Naive thymus-derived CD8-positive, alpha-beta T cell (primary cell): ENCODE measurements at places on chromosomes 1 and 21. TPM values are rescaled to one million over a fixed set of nuclear protein-coding genes. Genes with fewer than 3 reads are reported as not detected.

The PLPPR5 gene
- total RNA-seq, result not detected

The RHBDL2 gene
- total RNA-seq, result not detected

The SLC35F3 gene
- 0.49 TPM for total RNA-seq

The ARTN gene
- 0.25 TPM for total RNA-seq

The TMEM79 gene
- total RNA-seq, result 15.0 TPM

The CALML6 gene
- 1.4 TPM for total RNA-seq

The SASS6 gene
- total RNA-seq, result 6.6 TPM

- peaks cover 10% of the 10 kb centered on the region for H3K27me3 ChIP-seq
- no peak for DNase-seq
- no peak overlapping the region for H3K27ac ChIP-seq
These were observed 231.7 kb upstream of the AJAP1 start for GRCh38 chr1:4422504-4423289.

DNA sequence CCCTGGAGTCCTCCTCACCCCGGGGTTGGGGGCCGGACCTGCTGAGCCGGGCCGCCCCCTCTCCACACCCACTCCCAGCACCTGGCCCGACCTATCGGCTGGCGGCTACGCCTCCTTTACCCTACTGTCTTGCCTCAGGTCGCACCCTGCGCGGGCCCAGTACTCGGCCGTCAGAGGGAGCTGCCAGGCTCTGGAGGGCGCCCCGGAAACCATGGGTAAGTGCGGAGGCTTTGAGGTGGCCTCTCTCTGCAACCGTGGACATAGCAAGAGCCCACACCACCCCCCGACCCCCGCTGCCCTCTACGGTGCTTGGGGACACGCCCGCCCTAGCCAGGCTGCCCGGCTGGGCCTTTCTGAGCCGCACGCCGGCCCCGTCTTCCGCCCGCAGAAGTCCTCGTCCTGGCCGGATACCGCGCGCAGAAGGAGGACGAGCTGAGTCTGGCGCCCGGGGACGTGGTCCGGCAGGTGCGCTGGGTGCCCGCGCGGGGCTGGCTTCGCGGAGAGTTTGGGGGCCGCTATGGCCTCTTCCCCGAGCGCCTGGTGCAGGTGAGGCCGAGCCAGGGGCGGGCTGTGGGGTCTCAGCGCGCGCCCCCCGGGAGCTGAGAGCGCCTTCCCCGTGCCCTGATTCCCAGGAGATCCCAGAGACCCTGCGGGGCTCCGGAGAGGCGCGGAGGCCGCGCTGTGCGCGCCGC is at the start of gene SH3D21:
Gene SH3D21, plus strand, starts transcription at position 159 of the 692 bp plus-strand sequence. Its CDS starts 53 bp downstream, at position 212.
- DNase-seq, result no peak
- H3K36me3 ChIP-seq, result peaks cover 33% of the 10 kb centered on the region
- H3K4me3 ChIP-seq, result peak within 1 kb of the TSS; percentile 97

DNA sequence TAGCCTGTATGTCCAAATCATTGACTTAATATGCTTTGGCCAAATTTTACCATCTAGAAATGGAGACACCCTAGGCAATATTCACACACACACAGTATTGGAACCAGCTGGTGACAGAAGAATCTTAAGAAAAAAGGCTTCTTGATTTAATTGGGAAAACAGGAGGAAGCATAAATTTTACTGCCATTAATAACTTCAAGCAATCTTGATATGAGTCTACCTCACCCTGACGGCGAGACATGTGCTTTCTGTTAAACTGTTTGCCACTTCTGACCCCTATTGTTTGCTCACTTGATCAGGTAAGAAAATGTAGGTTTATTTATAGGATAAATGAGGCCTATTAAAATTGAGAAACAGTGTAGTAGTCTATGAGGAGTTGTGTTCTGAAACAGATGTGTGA is 73.2 kb downstream of the KIFAP3 start:
- no peak overlapping the region for H3K27ac ChIP-seq
- no peak overlapping the region for H3K4me3 ChIP-seq
- no peaks in the 10 kb centered on the region for H3K36me3 ChIP-seq
- H3K27me3 ChIP-seq, result no peaks in the 10 kb centered on the region
- no peaks in the 10 kb centered on the region for H3K4me1 ChIP-seq
- DNase-seq, result no peak

GRCh38 chr21:42595283-42596187 is 57.9 kb upstream of the PDE9A start:
- no peaks in the 10 kb centered on the region for H3K27me3 ChIP-seq
- H3K4me3 ChIP-seq, result no peak overlapping the region
- peaks cover 9% of the 10 kb centered on the region for H3K4me1 ChIP-seq
- no peak overlapping the region for H3K27ac ChIP-seq
- H3K36me3 ChIP-seq, result no peaks in the 10 kb centered on the region

GRCh38 chr1:54819195-54819536 is 18.0 kb upstream of the TTC22 start:
- no peaks in the 10 kb centered on the region for H3K27me3 ChIP-seq
- peaks cover 11% of the 10 kb centered on the region for H3K36me3 ChIP-seq
- no peak overlapping the region for H3K4me3 ChIP-seq
- H3K27ac ChIP-seq, result no peak overlapping the region
- H3K4me1 ChIP-seq, result peaks cover 6% of the 10 kb centered on the region
- no peak for DNase-seq

DNA sequence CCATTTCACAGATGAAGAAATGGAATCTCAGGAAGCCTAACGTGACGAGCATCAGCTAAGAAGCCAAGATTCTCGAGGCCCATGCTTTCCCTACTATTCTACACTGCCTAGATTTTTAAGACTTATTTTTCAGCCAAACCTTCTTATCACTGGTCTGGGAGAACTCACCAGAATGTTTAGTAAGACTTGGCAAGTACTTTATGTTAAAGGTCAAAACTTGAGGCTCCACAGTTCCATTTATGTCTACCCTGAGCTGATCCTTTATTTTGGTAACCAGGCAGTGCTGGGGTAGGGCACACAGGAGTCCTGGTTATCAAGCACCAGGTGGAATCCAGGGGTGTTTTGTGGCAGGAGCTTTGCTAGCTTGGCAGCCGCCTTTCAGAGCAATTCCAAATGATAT is 16.8 kb downstream of the PLXNA2 start:
- peaks cover 12% of the 10 kb centered on the region for H3K27me3 ChIP-seq
- no peaks in the 10 kb centered on the region for H3K36me3 ChIP-seq
- DNase-seq, result no peak

- H3K27me3 ChIP-seq, result no peaks in the 10 kb centered on the region
- no peak overlapping the region for H3K27ac ChIP-seq
- no peak for DNase-seq
- H3K4me1 ChIP-seq, result no peaks in the 10 kb centered on the region
- H3K4me3 ChIP-seq, result no peak overlapping the region
These were observed 1164.4 kb upstream of the ADGRL4 start for GRCh38 chr1:80170811-80171485.

DNA sequence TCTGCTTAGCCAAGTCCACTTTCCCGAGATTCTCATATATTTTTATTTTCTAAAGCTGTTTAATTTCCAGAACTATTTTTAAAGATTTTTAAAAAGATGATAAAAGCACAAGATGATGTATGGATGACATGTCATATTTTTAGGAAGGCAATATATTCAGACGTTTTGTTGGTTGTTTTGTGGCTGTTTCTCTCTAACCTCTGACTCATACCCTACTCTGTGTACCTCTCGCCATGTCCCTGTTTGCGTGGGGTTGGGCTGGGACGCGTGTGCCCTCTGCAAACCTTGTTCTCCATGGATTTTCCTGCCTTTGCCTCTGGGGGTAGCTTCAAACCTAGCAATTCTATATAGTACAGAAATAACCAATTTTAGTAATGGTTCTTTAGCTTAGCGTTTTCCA is 132.0 kb downstream of the GALNT2 start:
- H3K4me3 ChIP-seq, result no peak overlapping the region
- peak overlapping the region; percentile 62 for H3K27ac ChIP-seq
- no peak for DNase-seq

- H3K27me3 ChIP-seq, result peaks cover 3% of the 10 kb centered on the region
- no peaks in the 10 kb centered on the region for H3K4me1 ChIP-seq
- H3K27ac ChIP-seq, result no peak overlapping the region
- no peaks in the 10 kb centered on the region for H3K36me3 ChIP-seq
- no peak for DNase-seq
These were observed 347.9 kb downstream of the ZP4 start for GRCh38 chr1:237542525-237543418.

DNA sequence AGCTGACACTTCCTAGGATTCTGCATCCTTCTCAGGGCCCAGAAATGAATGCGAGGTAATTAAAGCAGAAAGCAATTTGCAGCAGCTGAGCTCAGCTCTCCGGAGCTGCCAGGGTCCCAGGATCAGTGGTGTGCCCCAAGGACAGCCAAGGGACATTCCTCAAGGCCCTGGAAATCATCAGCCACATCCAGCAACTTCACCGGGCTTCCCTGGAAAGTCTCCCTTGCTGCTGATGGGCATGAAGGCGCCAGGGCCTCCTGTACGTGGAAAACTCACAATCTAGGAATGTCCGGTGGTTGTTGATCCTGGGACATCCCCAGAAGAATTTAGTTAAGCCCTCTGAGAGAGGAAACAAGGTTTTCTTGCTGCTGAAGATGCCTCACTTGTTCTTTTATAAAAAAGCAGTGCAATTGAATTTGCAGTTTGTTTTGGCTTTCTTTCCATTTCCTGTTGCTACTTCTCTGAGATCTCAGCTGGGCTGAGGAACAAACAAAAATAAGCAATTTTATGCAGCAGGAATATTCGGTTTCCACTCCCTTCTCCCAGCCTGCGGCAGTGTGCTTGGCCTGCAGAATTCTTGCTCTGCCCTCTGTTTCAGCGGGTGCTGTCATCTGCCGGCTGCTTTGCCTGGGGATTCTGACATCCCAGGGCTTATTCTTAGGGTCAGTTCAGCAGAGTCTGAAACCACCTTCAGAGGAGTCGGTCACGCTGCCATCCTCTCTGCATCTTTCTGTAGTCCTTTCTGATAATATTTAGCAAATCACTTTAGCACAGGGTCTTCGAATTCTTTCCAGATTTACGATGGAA is 85.9 kb downstream of the TCP10L start:
- H3K4me1 ChIP-seq, result no peaks in the 10 kb centered on the region
- peaks cover 54% of the 10 kb centered on the region for H3K36me3 ChIP-seq

- H3K4me1 ChIP-seq, result peaks cover 90% of the 10 kb centered on the region
- peaks cover 20% of the 10 kb centered on the region for H3K36me3 ChIP-seq
- no peak overlapping the region for H3K4me3 ChIP-seq
- H3K27ac ChIP-seq, result peak overlapping the region; percentile 40
- no peaks in the 10 kb centered on the region for H3K27me3 ChIP-seq
These were observed 67.2 kb downstream of the CD46 start for GRCh38 chr1:207818971-207819451.

DNA sequence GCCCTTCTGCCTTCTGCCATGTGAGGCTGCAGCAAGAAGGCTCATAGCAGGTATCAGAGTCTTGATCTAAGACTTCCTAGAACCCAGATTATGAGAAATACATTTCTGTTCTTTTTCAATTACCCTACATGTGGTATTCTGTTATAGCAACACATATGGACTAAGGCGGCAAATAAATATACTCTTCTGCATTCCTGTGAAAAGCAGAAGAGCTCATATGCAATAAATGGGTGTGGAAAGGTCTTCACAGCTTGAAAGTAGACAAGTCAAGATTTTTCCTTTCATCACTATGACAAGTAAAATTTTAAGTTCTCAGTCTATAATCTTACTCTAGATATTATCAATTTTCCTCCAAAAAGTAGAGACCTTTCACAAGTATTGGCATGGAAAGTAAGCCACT is 36.6 kb downstream of the TNFSF18 start:
- H3K27ac ChIP-seq, result no peak overlapping the region
- H3K27me3 ChIP-seq, result no peaks in the 10 kb centered on the region
- peaks cover 5% of the 10 kb centered on the region for H3K4me1 ChIP-seq
- DNase-seq, result no peak

- peaks cover 17% of the 10 kb centered on the region for H3K27me3 ChIP-seq
- no peak overlapping the region for H3K27ac ChIP-seq
- peaks cover 2% of the 10 kb centered on the region for H3K4me1 ChIP-seq
These were observed 108.4 kb downstream of the CNIH3 start for GRCh38 chr1:224724566-224724965.

DNA sequence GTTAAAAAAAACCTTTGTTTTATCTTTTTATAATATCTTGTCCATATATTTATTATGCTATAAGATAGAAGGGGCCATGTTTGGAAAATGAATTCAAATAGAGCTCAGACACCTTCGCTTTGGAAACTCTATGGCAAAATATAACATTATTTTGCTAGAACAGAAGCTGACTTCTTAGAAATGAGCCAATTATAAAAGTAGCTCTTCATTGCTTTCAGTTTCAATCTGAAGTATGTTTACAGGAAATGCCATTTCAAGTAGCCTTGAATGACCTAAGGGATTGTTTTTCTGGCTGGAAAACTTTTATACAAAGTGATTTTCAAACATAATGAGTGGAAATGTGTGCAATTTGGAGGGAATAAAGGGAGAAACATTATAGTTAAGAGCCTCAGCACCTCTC is 37.8 kb upstream of the GBP5 start:
- H3K27me3 ChIP-seq, result no peaks in the 10 kb centered on the region
- H3K4me3 ChIP-seq, result peak overlapping the region; percentile 23
- peaks cover 47% of the 10 kb centered on the region for H3K4me1 ChIP-seq
- no peak for DNase-seq
- H3K36me3 ChIP-seq, result peaks cover 13% of the 10 kb centered on the region

- H3K4me3 ChIP-seq, result no peak overlapping the region
- no peak for DNase-seq
- no peak overlapping the region for H3K27ac ChIP-seq
- H3K36me3 ChIP-seq, result no peaks in the 10 kb centered on the region
- no peaks in the 10 kb centered on the region for H3K4me1 ChIP-seq
These were observed 323.1 kb downstream of the HHIPL2 start for GRCh38 chr1:222224636-222225315.

DNA sequence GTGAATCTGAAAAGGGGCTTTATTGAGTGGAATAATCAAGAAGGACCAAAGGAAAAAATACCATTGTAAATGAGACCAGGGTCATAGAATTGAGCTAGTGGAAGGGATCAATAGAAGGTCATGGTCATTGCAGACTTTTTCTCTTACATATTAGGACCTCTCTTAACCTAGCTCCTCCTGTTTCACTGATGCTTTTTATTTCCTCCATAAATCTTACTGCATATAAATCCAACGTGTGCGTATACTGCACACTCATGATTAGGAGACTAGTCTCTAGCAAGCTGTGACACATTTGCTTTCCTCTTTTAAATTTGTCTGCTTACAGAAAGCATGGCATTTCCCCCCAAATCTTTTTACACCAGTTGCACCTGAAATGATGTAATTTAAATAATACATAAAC is 179.6 kb upstream of the B3GALT2 start:
- H3K27me3 ChIP-seq, result no peaks in the 10 kb centered on the region
- no peak for DNase-seq
- H3K4me3 ChIP-seq, result no peak overlapping the region
- peaks cover 8% of the 10 kb centered on the region for H3K36me3 ChIP-seq

DNA sequence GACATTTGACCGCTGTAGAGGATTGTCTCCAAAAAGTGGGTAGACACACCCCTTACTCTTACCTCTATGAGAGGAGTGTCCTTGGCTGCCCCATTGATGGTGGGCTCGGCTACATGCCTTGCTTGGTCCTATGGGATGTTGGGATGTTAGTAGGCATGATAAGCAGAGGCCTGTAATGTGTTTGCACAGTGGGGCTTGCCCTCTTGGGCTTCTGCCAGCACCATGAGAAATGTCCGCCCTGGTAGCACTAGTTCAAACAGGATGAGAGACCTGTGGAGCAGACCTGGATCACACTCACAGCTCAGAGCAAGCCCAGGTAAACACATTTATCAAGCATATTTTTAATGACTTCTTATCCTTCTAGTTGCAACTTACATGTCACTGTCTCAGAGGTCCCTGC is 54.2 kb downstream of the SH3GLB1 start:
- DNase-seq, result no peak
- H3K36me3 ChIP-seq, result no peaks in the 10 kb centered on the region
- no peak overlapping the region for H3K4me3 ChIP-seq
- H3K4me1 ChIP-seq, result no peaks in the 10 kb centered on the region
- peaks cover 27% of the 10 kb centered on the region for H3K27me3 ChIP-seq
